ENCODE measurements at places on chromosomes 4 and X.
A peak's percentile ranks its signal among the peaks of the same experiment; 100 is the strongest.

DNA sequence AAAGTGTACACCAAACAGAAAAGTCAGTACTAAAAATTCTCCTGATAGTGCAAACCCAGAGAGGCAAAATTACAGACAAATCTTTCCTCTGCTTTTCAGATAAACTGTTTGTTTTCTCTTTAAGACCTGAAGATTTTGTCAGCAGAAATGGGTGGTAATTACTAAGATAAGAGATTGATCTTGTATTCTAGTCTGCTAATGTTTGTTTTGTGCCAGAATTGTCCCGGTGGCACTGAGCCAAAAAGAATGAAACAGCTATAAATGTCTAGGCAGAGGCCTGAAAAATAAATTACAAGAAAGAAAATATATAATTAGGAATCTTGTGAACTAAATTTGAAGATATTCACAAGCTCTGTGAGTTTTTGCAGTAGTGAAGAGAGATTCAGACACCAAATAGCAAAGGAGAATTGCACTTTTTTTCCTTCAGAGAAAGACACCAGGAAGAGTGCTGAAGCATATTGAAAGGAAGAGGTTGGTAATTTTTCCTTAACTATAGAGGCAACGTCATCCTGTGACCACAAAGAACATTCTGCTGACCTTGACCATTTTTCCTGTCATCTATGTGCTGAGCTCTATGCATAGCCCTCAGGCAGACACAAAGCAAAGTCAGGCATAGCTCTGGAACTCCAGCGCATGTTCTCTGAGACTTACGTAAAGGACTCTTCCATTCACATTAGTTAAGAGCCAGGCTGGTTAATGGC, 314.5 kb upstream of the RASGEF1B start:
- no peak for DNase-seq

GRCh38 chr4:112813790-112814189, 176.8 kb downstream of the LARP7 start:
- no peak for DNase-seq

DNA sequence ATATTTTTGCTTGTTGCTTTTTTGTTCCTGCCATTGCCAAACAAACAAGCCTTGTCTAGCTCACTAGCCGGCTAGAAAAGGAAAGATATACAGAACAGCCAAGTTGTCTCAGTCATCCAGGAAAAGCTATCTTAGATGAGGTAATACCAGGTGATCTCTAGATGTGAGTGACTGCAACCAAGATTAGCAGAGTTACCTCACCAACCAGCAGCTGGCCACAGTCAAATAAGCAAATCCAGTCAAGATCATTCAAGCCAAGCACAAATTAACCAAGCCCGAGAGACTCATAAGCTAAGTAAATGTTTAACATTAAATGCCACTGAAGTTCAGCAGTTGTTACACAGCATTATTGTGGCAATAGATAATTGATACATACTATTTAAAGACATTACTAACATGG, 108.6 kb downstream of the CENPC start:
- DNase-seq: no peak

DNA sequence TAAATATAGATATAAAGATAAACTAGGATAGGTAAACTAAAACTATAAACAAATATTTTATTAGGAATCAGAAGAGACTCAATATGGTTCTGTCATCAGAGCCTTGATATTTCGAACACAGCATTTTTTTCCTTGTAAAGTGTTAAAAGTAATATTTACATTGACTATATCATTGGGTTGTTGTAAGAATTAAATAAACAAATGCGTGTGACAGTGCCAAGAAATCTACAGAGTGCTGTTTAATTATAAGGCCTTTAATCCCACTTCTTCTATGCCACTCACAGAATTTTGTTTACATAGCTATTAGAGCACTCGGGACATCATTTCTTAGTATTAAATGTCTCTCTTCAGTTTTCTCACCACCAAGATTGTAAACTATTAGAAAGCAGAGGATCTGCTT, 807.4 kb downstream of the FSTL5 start:
- DNase-seq: no peak

DNA sequence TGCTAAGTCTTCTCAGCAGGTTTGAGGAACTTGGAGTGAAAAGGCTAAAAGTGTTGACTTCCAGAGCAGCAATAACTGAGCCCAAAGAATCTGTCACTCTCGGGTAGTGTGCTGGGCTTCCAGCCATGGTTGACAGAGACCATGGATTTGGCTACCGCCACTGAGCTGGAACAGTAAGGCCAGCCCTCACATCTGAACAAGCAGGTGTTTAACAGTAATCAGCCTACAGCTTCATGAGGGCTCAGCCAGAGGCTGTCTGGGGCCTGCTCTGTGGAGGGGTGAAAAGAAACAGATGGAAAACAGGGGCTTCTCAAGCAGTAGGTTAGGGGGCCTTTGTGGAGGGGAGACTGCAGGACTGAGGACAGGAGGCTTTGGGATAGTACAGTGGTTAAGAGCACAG, 14.9 kb downstream of the RASL11B start:
- DNase-seq: no peak

- no peak for DNase-seq
Measured at GRCh38 chrX:10884246-10884645, 226.9 kb upstream of the HCCS start.

- DNase-seq: no peak
Measured at GRCh38 chrX:100635040-100635439, 1.6 kb downstream of the TSPAN6 start.

DNA sequence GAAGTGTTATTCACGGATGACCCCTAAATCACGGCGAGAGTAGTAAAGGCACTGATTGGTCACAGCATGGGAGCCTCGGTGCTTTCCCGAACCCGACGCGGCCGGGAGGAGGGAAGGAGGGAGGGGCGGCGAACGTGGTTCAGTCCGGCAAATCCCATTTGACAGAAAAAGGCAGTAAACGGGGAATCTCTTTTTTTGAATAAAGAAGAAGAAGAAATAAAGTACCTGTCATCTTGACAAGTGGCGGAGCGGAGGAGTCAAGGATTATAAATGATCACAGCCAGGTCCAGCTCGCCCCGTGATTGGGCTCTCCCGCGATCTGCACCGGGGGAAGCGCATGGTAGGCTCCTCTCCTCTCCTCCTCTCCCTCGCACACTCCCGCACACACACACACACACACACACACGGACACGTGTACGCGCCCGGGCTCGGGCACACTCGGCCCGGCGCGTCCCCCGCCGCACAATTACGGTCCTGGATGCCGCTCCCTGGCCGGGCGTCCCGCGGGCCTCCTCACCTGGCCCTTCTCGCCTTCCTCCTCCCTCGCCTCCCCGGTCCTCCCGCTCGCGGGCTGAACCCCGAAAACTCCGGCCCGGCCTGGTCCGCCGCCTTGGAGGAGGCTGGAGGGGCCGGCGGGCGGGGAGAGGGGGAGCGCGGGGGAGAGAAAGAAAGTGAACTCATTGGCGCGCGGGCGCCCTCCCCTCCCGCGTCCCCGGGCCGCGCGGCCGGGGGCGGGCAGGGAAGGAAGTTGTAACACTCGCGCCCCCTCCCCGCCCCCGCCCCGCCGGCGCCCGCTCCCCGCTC, 99.2 kb upstream of the TENM3 start:
- DNase-seq: peak; percentile 80

DNA sequence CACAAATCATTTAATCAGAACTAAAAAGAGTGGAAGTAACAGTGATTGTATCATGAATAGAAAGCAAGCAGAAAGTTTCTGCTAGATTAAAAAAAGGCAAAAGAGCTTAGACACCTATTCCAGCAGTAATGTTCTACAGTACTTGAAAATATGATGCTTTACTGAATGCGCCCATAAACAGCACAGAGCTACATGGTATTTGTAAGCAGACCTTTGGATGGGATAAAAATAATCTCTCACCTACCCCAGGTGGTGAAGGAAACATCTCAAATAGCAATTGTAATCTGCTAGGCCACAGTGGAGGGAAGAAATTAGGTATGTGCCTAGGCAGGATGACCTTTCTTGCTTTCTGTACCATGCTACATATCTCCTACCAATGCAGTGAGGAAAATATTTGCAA, 280.9 kb upstream of the PRKX start:
- DNase-seq: no peak

DNA sequence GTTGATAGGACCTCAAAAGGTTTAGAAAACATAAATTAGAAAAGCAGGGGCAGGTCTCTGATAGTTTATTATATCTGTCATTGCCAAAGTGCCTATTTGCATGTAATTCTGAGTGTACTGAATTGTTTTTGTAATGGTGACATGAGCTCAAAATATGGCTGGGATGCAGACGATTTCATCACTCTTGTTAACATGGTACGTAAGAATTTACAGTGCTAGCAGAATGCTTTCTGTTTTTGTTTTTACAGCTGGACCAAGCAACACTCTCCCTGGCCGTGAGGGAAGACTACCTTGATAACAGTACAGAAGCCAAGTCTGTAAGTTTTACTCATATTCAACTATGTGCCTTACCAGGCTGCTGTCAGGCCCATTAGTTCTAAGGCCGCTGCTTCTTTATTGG, 58.1 kb downstream of the PHEX start:
- DNase-seq: no peak

DNA sequence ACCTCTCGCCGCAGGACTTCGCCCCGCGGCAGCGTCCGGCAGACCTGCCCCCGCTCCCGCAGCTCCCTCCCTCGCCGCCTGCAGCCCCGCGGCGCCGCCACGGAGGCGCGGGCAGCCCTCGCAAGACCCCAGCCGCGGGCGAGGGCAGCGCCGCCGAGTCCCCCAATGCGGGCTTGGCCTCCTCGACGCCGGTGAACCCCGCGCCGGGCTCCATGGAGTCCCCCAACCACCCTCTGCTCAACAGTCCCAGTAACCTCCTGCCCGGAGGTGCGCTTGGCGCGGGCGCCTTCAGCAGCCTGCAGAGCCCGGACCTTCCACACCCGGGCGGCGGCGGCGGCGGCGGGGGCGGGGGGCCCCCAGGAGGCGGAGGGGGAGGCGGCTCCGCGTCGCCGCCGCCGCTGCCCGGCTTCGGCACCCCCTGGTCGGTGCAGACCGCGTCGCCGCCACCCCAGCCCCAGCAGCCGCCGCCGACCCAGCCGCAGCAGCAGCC, 1.2 kb downstream of the CPEB2 start:
- peak; percentile 52 for DNase-seq

DNA sequence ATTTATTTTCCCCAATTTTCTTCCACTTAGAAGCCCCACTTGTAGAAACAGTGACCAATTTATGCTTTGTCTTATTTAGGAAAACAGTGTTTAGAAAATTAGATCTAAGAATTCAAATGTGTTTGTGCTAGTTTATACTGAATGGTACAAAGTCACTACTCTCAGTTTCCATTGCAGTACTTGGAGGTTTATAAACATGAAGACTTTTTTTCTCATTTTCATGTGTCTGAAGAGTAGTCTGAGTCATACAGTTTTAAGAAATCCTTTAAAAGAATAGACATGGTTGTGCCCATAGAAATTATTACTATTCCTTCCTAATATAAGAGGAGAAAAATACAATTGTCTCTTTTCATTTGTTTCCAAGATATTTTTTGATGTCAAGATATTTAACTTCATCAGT, 458.7 kb downstream of the NAF1 start:
- no peak for DNase-seq

DNA sequence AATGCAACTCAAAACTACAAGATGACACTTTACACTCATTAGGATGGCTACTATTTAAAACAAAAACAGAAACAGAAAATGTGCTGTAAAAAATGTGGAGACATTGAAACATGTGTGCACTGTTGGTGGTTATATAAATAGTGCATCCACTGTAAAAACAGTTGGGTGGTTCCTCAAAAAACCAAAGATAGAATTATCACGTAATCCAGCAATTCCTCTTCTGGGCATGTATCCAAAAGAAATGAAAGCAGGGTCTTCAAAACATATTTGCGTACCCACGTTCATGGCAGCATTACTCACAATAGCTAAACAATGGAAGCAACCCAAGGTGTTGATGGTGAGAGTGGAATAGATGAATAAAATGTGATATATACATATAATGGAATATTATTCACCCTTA, 967.2 kb downstream of the TRAM1L1 start:
- no peak for DNase-seq

DNA sequence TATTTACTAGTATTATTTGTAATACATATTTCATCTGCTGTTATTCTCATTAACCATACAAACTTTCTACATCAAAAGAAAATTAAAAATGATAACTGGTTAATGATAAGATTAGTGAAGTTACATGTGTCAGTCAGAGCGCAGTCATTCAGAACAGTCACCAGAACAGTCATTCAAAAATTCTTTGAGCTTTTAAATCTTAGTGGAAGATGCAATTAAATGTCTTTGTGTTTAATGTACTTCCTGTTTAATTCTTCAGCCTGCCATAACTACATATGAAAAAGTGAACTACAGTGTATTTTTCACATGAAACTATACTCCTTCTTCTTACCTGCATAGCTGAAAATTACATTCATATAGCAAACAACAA, 179.7 kb upstream of the NDST4 start:
- DNase-seq: no peak

- DNase-seq: peak; percentile 72
Measured at GRCh38 chrX:39613997-39614679, 483.6 kb downstream of the BCOR start.

DNA sequence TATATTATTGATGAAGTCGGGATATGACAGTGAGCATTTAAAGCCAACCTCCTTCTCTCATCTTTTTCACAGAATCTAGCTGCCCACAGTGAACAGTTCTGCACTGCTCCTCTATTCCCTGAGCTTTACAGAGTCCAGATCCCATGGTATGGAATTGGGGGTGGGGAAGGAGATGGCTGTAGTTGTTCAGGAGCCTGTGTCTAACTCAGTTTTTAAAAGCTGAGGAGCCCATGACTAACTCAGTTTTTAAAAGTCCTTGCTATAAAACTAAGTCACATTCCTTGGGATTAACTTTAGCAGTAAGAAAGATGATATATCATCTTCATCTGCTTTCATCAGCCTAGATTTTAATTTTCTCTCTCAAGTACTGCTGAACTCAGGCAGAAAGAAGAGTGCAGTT, 96.4 kb upstream of the STIM2 start:
- no peak for DNase-seq

DNA sequence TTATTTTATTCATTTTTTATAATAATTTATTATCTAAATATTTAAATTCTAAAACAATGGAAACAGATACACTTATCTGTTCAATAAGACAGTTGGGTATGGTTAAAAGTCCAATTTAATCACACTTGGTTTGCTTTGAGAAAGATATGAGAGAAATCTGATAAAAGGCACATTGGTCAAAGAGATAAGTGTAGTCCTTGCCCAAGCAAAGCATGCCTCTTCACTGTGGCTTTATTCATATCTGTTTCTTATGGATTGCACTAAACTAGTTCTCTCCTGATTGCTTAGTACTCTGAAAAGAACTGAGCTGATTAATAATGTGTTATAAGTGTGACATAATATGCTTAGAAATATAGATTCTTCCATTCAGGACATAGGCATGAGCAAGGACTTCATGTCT, 39.8 kb downstream of the CXCL1 start:
- no peak for DNase-seq

DNA sequence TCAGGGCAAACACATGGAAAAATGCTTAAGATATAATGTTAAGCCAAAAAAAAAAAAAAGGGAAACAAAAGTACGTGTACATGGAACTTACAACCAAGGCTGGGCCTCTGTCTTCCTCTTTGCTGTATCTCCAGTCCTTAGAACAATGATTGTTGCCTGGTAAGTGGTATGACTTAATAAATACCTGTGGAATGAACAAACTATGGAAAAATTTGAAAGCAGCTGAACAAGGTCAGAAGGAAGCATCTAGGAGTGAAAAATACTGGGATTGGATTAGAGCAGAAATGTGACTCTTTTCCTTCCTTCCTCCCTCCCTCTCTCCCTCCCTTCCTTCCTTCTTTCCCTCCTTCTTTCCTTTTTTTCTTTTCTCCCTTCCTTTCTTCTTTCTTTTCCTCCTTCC, 54.2 kb upstream of the SMIM10 start:
- no peak for DNase-seq

All from H9 (cell line).